Left hindlimb (tissue), 1 donor: ENCODE measurements at places on chromosomes 6 and 20.
A peak's percentile ranks its signal among the peaks of the same experiment; 100 is the strongest.

- DNase-seq: no peak
These were observed 37.9 kb upstream of the PCMTD2 start for GRCh38 chr20:64217539-64218221.

DNA sequence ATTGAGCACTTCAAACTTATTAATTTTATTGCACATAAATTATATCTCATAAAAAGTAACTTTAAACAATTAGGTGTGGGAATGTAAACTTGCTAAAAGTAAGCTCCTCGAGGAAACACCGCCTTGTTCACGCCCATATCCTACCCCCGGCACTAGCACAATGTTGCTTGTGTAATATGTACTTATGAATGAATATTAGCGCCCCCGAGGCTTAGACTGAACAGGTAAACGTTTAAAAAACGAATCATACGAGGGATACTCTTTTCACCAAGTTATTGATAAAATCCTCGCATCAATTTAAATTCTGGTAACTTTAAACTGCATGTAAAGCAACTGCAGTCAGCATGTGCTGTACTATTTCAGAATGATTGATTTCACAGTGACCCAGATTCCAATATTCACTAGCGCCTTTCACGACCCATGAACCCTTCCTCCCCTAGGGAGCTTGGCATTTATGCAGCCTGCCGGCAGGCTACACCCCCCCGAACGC lies 637 bp downstream of the TFB1M start:
- DNase-seq: no peak

- peak; percentile 86 for DNase-seq
These were observed 42.3 kb upstream of the ATXN1 start for GRCh38 chr6:16803294-16804200.

- DNase-seq: no peak
These were observed 10.5 kb upstream of the ZNF343 start for GRCh38 chr20:2519115-2519809.

DNA sequence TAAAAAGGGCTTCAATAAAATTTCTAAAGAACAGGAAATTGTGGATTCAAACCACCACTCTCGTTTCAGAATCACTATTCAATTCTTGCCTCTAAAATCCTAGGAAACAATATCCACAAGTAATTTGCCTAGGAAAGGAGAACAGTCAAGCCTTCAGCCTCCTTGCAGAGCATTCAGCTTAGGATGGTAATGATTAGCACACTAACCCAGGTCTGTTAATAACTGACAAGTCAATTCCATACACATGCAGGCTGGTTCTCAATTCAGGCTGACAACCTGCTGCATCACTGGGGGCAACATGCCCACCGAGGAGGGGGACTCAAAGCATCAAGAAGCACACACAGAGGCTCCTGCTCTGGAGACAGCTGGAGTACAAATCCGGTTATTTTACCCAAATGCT lies 57.6 kb downstream of the GMDS start:
- no peak for DNase-seq

GRCh38 chr6:166001359-166001758 lies 166.3 kb downstream of the TBXT start:
- DNase-seq: no peak

GRCh38 chr6:16837217-16837972 lies 76.1 kb upstream of the ATXN1 start:
- no peak for DNase-seq

- DNase-seq: no peak
These were observed 62.7 kb downstream of the EDN3 start for GRCh38 chr20:59363101-59363500.

DNA sequence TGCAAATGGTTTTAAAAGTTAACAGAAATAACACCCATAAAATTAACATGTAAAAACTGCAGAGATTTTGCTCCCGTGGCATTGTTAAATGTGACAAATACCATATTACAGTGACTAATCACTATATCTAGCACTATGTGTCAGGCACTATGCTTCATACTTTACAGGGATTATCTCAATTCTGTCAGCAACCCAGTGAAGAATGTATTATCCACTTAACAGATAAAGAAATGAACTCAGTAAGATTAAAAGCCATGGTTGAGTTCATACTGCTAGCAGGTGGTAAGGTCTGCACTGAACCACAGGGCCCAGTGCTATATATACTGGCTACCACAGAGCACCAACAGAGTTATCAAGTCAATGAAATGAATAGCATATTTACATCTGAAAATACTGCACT lies 65.4 kb downstream of the RWDD2A start:
- DNase-seq: no peak

- DNase-seq: no peak
These were observed 15.3 kb downstream of the PCIF1 start for GRCh38 chr20:45949542-45950329.

GRCh38 chr20:35854713-35855348 lies 83.0 kb downstream of the PHF20 start:
- DNase-seq: no peak

GRCh38 chr20:50658804-50659380 lies 32.5 kb downstream of the RIPOR3 start:
- DNase-seq: no peak

DNA sequence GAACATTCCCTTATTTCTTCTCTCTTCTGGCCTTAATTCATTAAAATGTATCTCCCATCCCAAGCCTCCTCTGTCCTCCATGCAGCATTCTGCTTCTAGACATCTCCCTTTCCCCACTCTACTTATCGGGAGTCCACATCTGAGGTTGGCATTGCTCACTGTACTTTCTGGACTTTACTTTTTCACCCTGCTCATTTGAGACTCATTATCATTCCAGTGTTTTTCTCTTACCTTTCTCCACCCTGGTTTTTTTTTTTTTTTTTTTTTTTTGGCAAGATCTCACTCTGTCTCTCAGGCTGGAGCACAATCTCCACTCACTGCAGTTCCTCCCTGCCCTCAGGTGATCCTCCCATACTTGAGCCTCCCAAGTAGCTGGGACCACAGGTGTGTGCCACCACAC lies 4.5 kb downstream of the ENPP3 start:
- DNase-seq: no peak

- no peak for DNase-seq
These were observed 7.5 kb downstream of the ID4 start for GRCh38 chr6:19844689-19845088.
